Hematopoietic multipotent progenitor cell treated with erythropoietin and hydrocortisone succinate and interleukin-3 and kit ligand, for 4 days (in vitro differentiated cells): ENCODE measurements at places on chromosomes 1 and 21.

- DNase-seq = peak; percentile 20
Observed at GRCh38 chr1:51565009-51565408, 45.9 kb upstream of the EPS15 start.

DNA sequence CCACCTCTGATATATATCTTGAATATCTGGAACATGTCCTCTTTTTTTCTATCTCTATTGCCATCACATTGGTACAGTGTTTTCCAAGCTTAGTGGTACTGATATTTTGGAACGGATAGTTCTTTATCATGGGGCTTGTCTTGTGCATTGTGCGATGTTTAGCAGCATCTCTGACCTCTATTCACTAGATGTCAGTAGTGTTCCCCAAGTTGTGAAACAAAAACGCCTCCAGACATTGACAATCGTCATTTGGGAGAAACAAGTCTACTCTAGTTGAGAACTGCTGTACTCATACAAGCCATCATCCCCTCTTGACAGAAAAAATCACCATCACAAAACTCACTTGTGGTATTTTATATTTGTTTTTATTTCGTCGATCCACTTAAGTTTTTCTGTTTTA is 79.7 kb upstream of the CHODL start:
- peak; percentile 37 for DNase-seq

GRCh38 chr1:203479646-203480045 is 4.0 kb downstream of the PRELP start:
- DNase-seq = no peak

GRCh38 chr1:16372535-16373285 is 5.7 kb downstream of the SZRD1 start:
- no peak for DNase-seq

DNA sequence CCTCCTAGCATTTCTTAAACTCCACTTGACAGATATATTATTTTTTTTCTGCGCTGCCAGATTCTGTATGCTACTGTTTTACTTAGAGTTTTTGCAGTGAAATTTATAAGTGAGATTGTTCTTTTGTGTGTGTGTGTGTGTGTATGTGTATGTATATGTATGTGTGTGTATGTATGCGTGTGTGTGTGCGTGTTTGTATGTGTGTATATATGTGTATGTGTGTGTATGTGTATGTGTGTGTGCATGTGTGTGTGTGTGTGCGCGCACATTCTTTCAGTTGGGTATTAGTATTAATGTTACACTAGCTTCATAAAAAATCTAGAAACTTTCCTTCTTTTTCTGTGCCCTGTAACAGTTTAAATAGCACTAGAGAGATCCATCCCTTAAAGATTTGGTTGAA is 152.6 kb upstream of the CSF3R start:
- no peak for DNase-seq

DNA sequence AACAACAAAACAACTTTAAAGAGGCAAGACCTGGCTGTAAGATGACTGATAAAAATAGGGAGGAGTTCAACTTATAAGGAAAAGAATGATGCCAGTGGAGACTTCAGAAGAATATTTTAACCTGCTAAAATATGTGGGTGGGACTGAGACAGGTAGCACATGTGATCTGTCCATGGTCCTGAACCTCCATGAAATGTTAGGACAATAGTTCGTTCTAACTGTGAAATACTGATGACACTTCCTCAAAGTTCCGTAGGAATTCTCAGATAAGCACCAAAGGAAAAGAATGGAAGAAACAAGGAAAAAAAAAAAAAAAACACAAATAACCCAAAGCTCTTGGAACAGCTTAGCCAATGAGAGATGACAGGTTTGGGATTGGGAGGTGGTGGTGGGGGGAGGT is 44.7 kb downstream of the CDC42BPA start:
- DNase-seq = peak; percentile 55

- no peak for DNase-seq
Observed at GRCh38 chr1:109712321-109712864, 342 bp downstream of the GSTM5 start.

- DNase-seq = peak; percentile 59
Observed at GRCh38 chr1:20376880-20377494, 86.3 kb downstream of the VWA5B1 start.

DNA sequence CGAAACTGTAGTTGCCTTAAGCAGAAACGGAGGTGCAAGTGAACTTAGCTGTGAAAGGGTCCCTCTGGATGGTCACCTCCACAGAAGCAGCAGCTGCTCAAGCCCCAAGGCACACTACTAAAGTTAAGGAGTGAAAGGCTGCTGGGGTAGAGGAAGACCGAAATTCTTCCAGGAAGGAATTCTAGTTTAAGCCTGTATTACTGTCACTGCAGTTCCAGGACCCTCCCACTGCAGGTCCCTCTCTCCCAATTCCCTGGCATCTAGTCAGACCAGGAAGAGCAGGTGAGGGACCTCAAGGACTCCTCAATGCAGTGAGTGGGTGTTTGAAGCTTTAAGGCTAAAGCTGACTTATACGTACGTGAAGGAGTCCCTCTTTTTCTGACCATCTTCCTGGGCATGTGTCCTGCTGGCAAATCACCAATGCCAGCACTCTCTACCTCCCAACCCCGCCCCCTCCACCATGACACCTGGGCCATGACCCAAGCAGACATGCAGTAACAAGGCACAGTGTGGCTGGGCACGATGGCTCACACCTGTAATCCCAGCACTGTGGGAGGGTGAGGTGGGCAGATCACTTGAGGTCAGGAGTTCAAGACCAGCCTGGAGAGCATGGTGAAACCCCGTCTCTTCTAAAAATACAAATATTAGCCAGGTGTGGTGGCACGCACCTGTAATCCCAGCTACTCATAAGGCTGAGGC is 57.2 kb downstream of the TGFBR3 start:
- DNase-seq = no peak

DNA sequence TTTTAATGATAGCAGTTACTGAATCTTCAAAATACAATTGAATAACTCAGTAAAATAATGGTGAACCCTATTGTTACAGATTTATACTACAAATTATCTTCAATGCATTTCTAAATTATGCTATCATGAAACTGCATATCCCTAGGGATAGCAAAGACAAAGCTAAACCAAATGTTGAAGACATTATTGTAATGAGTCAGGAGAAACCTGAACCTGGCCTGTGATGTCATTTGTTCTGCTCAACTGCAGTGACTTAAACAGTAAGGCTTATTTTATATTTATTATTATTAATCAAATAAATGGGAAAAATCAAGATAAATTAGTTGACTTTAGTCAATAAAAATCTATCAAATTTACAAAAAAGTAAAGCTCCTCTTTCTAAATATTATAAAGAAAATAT is 100.3 kb downstream of the UCHL5 start:
- no peak for DNase-seq

DNA sequence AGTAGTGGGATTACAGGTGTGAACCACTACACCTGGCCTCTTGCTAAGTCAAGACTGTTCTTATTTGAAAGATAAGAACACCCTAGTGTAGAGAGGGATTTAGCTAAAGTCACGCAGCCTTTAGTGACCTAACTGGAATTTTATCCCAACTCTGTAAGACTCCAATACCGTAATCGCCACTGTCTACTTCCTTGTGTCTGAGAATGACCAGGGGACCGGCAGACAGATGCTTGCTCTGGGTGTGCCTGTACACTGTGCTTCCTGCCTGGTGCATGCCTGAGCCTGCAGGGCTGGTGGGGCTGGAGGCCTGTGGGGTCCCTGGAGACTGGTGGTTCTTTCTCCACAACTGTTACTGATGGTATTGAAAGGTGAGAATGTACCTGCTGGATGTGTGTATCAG is 15.3 kb downstream of the MFSD2A start:
- DNase-seq = no peak

DNA sequence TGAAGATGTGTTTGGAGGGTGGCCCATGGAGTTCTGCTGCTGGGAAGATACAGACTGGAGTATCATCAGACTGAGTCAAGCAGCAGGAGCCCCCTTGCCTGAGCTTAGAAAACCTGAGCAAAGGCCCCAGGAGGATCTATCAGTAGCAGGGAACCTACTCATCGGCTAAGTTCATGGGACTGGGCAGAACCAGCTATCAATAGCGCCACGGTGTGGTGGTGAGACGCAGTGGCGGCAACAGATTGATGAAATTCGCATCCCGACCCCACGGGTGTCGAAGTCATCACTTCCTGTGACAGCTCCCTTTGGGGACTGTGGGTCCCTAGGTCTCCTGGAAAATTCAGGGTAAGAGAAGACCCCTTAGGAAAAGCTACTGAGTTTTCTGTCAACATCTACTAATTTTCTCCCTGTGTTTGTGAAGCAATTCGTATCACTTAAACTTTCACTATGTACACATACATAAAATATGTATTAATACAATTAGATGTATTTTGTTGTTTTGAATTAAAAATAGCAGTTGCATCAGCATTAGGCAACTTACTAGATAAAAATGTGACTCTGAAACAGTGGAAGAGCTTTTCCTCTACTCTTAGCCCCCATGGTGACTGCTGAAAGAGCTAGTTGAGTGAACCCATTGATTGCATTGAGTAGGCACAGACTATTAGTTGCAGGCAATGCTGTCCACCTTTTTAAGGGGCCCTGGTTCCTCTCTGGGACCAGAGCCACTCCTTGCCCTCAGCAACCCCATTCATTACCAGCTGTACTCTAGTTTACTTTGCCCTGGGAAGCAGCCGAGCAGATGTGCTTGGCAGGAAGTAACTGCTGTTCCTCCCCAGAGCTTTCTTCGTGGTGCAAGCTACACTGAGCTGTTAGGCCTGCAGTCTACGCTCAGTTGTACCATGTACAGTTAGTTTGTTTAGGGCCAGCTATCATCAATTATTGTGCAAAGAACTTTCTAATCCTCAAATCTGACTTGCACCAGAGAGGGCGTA is 7.3 kb upstream of the CACNA1S start:
- peak; percentile 71 for DNase-seq

DNA sequence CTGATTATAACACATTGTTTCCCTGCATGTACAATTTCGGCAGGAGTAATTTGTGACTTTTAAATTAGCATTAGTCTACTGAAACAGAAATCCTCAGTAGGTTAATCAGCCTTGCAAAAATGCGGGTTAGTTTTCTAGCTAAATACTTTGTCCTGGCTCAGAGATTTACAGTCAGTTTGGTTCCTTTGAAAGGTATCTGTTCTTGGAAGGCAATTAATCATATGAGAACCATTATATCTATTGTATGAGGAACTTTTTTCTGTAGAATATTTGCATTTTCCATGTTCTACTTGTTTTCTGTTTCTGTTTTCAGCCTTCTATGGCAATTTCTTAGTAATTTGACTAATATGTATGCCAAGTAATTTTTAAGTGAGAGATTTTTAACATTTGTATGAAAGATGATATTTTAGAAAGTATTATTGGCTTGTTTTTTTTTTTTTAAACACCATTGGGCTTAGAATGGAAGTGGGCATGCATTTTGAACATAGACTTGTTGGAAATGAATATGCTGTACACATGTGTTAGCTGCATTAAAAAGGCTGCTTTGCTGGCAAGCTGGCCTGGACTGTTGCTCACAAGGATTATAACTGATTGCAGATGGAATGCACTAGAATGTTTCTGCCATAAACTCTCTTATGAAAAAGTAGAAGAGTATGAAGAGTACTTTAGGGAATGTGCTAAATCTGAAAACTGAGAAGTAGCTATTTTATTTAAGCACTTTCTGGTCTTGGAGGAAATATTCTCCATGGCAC is 26.2 kb downstream of the KIF1B start:
- no peak for DNase-seq

DNA sequence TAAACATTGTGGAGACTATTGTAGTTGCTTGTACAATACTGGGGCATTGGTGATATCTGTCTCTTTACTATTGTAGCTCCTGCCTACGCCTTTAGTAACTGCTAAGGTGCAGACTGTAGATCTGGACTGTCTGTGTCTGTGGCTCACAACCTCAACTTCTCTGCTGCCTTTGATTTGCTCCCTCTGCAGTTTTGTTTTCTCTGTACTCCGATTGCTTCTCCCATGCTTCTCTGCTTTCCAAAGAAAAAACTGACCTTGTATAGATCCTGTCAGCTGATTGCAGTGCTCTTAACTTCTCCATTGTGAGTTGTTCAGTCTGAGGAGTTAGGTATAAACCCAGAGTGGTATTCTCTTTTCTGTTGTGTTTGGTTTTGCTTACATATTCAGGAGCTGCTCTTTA is 15.3 kb downstream of the MAGI3 start:
- no peak for DNase-seq

DNA sequence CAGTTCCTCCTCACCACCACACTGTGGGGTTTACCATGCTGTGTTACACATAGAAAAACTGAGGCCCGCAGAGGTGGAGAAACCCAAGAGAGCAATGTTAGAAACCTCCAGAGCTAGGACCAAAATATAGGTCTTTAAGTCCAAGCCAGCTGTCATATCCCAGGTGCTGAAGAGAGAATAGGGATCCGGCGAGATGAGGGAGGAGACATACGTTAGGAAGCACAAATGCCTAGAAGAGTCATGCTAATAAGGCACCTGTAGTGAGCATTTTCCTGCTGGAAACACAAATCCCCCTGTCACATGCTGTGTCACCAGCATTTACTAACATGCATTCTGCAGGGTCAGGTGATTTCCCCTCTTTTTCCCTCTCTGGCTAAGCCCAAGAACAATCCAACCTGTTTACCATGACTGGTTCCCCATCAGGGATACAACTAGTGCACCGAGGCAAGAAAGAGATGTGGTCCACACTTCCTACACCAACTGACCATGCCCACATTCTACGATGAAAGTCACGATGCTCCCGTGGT is 168.6 kb upstream of the CAMK1G start:
- no peak for DNase-seq

DNA sequence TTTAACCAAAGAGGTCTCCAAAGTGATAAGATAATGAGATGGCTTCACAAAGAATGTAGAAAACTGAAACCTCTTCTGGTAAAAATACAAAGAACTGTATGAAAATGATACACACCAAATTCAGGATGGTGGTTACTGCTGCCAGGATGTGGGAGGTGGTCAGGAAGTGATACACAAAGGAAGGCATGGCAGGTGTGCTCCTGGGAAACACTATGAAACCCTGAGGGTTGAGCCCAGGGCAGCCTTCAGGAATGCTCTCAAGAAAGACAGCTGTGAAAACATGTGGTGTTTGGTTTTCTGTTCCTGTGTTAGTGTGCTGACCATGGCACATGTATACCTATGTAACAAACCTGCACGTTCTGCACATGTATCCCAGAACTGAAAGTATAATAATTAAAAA is 109.3 kb downstream of the NTNG1 start:
- DNase-seq = no peak

DNA sequence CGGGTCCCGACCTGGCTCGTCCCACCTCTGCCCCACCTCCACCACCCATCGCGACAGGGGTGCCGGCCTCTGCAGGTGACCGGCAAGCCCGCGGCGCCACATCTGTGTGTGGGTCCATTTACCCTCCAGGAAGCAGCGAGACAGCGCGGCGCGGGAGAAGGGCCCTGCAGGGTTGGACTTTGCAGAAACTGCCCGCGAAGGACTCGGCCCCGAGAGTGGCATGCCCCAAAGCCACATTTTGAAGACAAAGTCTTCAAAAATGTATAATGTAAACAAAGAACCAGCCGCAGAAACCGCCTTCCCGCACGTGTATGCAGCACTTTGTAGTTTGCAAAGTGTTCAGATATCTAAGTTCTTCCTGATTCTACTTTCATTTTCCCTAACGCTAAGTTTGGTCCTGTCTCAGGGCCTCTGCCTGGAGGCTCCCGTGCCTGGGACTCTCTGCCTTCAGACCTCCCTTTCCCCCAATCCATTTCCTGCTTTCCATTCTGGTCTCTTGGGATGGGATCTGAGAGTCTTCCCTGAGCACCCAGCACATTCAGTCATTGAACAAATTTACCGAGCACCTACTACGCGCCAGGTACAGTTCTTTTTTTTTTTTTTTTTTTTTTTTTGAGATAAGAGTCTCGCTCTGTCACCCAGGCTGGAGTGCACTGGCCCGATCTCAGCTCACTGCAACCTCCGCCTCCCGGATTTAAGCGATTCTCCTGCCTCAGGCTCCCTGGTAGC is 524 bp upstream of the TMCO4 start:
- peak; percentile 76 for DNase-seq

- peak; percentile 66 for DNase-seq
Observed at GRCh38 chr1:109214695-109215623, 1.2 kb downstream of the SARS1 start.
